Stimulated activated CD8-positive, alpha-beta memory T cell treated with anti-CD3 and anti-CD28 coated beads, Interleukin-12 subunit alpha, Interleukin-12 subunit beta, amount 100 ng/mL, for 4 hours (primary cell): ENCODE measurements at places on chromosomes 11 and 22.

DNA sequence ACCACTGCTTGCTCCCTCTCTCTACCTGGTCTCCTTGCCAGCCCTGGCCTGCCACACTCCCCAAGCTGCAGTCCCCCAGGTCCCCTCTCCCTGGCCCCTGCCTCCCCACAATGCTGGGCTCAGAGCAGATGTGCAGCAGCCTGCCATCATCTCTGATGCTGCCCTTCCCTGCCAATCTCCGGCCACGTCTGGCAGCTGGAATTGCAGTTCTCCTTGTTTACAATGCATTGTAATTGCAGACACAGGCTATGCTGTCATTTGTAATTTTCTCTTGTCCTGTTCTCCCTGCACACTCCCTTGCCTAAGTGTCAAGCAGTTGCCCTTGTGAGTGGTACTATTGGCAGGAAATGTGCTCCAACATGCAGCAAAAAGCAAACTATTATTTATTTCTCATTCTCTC lies 222.3 kb downstream of the NTM start:
- no peak for DNase-seq

- DNase-seq = no peak
Measured at GRCh38 chr11:36672815-36673450, 74.9 kb upstream of the RAG2 start.

DNA sequence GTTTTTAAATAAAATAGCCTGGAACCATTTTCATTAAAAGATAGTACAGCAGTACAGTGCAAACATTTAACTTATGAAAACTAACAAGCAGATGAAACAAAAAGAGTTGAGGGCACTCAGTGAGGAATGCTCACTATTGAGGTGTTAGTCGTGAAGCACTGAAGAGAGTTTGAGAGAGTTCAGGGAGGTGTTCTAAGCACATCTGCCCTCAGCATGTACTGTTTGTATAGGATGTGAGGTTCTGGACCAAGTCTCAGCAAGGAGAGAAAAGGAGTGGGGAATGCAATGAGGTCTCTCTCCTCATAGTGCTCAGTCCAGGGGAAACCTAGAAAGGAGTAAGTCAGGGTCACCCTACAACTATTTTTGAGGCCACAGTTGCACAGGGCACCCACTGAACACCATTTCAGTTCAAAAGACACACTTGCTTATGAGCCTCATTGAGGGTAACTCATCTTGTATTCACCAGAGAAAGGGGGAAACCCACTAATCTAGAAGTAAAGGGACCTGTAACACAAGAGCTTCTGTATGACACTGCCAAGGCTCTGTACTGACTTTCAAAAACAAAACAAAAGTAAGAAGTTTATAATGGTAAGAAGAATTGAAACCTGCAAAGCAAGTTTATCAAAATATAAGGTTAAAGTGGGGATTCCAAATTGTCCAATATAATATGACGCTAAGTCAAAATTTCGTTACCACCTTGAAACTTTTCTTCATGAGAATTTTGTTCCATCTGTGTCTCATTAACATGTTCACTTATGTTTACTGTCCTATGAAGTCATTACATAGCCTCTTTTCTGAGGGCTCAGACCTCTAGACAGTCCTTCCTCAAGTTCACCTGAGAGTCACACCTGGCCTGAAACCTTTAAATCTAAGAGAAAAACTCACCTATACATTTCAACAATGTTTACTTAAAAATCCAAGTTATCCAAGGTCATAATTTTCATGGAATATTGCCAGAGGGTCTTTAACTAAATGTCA lies 275.3 kb downstream of the ETS1 start:
- DNase-seq = no peak

- DNase-seq = no peak
Measured at GRCh38 chr22:43300891-43301676, 42.1 kb downstream of the SCUBE1 start.

DNA sequence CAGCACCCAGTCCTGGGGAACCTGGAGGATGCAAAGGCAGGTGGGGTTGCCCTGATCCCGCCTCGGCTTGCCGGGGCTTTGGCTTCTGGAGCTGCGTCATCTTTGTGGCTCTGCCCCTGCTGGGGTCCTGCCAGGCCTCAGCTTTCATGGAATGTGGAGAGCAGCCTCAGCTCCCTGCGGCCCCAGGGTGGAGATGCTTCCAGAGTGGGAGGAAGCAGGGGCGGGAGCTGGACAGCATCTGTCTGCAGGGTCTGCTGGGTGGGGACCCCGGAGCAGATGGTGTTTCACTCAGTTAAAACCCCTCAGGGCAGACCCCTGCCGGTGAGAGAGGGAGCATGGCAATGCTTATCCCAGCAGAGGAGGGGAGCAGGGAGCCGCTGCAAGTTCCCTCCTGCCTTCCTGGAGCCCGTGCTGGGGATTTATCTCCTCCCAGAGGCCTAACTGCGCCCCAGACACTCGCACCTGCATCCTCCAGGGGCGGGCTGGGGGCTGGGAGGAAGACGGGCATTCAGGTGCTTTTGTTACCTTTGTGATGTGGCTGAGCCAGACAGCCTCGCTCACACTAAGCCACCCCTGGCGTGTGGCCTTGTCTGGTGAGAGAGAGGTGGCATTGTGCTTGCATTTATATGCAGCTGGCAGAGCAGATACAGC lies 15.7 kb downstream of the GRIK4 start:
- DNase-seq = no peak

DNA sequence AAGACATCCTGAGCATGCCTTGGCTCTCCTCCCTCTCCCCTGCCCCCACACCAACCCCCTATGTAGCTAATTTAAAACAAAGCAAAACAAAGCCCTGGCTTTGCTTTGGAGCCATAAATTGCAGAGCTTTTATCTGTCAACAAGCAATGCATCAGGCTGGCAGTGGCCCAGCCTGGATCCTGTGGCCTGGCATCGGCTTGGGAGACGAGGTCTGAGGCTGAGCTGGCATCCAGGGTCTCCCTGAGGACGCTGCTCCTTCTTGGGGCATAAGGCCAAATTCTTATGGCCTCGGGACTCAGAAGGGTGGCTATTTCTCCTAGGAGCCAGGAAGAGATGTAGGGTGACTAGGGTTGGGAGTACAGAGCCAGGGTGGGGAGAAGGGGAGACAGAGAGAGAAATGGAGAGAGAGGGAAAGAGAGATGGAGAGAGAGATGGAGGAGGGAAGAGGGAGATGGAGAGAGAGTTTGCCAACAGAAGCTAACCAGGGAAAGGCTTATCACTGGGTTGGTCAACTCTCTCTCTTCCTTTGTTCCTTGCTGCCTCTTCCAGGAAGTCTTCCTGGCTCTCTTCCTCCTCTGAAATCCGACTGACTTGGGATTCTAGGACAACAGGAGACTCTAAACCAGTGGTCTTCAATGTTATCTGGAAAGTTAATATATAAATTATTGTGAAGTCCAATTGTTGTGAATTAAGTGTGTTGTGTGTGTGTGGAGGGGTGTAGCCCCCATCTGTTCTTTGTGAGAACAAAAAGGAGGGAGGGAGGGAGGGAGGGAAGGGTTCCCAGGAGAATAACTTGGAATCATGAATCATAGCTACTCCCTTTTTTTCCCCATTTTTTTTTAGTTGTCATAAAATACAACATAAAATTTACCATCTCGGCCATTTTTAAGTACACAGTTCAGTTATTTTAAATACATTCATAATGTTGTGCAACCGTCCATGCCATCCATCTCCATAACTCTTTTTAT lies 29.1 kb downstream of the TSPAN18 start:
- no peak for DNase-seq

DNA sequence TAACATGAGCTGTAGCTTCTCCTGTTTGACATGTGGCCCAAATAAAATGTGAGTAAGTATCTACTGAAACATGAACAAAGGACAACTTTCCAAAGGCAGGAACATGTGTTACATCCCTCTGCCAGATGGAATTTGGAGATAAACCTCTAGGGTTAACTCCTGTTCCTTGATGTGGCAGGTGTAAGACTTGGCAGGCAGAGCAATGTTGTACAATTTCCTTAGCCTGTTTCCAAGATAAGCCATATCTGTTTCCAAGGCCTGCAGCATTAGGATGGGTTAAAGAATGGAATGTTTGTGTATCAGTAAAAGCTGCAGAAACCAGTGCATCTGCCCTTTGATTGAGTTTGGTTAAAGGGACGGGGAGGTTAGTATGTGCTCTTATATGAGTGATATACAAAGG lies 8.8 kb upstream of the DNAJB13 start:
- DNase-seq = no peak

DNA sequence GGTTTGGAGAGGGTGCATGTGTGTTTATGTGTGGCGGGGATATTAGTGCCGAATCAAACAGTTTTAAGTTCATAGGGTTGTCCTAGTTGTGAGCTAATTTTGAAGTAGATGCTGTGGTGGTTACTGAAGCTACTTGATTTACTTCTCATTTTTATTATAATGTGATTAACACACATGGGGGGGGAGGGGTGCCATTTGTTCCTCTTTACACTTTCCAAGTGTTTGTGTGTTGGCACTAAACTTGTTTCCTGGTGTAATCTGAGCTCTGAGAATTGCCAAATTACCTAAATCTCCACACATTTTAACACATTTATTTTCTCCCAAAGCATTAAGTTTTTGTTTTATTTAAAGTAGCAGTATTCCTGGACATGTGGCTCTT lies 60.1 kb downstream of the ZNRF3 start:
- DNase-seq = no peak

GRCh38 chr11:106998916-106999188 lies 19.4 kb downstream of the GUCY1A2 start:
- no peak for DNase-seq

- no peak for DNase-seq
Measured at GRCh38 chr22:20240447-20240764, 27.7 kb downstream of the RTN4R start.

- no peak for DNase-seq
Measured at GRCh38 chr11:6598555-6598954, 4.9 kb downstream of the RRP8 start.

- no peak for DNase-seq
Measured at GRCh38 chr22:39956932-39957664, 3.1 kb upstream of the TMA7B start.

DNA sequence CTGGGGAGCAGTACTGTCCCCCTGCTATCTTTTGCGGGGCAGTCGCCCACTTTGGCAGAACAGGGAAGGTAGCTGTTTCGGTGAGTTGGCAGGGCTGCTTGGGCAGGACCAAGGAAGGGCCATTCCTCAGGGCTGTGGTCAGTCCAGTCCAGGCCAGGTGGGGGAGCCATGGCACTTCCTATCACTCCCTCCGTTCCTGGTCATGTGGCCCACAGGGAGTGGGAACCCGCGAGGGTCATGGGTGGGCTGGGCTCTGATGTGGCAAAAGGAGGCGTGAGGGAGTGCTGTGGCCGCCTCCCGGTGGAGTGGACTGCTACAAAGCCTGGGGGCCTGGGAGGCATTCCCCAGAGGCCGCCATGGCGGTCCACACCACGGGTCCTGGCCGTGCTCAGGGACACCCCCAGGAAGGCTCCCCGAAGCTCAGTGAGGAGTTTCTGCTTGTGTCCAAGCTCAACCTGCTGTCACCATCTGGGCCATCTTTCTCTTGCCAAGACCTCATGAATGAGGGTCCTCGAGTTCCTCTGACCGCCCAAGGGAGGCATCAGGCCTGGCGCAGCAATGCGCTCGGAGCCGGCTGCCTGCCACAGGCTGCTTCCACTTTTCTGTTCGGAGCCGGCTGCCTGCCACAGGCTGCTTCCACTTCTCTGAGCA lies 11.9 kb downstream of the CHID1 start:
- DNase-seq = no peak
